Upper lobe of left lung (tissue), 6 donors: ENCODE measurements at places on chromosomes 6 and 20.
A peak's percentile ranks its signal among the peaks of the same experiment; 100 is the strongest.

GRCh38 chr6:168130168-168130696, 51.2 kb upstream of the FRMD1 start:
- peaks cover 13% of the 10 kb centered on the region for H3K4me1 ChIP-seq
- H3K4me3 ChIP-seq: no peak overlapping the region
- H3K27me3 ChIP-seq: no peaks in the 10 kb centered on the region
- H3K36me3 ChIP-seq: no peaks in the 10 kb centered on the region
- H3K27ac ChIP-seq: no peak overlapping the region

GRCh38 chr6:42227173-42227850, 9.7 kb upstream of the MRPS10 start:
- H3K36me3 ChIP-seq: peaks cover 4% of the 10 kb centered on the region
- H3K4me3 ChIP-seq: no peak overlapping the region
- H3K27me3 ChIP-seq: no peaks in the 10 kb centered on the region
- H3K27ac ChIP-seq: peak overlapping the region; percentile 2
- no peaks in the 10 kb centered on the region for H3K4me1 ChIP-seq
- peak; percentile 46 for DNase-seq

- H3K27ac ChIP-seq: no peak overlapping the region
- H3K4me3 ChIP-seq: no peak overlapping the region
- no peaks in the 10 kb centered on the region for H3K36me3 ChIP-seq
- peaks cover 26% of the 10 kb centered on the region for H3K4me1 ChIP-seq
- peak; percentile 37 for DNase-seq
Observed at GRCh38 chr6:156876302-156876701, 99.1 kb downstream of the ARID1B start.

GRCh38 chr6:111033628-111034289, 51.9 kb downstream of the RPF2 start:
- H3K4me3 ChIP-seq: no peak overlapping the region
- DNase-seq: no peak
- H3K36me3 ChIP-seq: no peaks in the 10 kb centered on the region
- H3K27ac ChIP-seq: no peak overlapping the region

GRCh38 chr6:106631346-106631745, 2.0 kb downstream of the QRSL1 start:
- no peak for DNase-seq
- H3K4me1 ChIP-seq: peaks cover 8% of the 10 kb centered on the region
- no peak overlapping the region for H3K4me3 ChIP-seq

DNA sequence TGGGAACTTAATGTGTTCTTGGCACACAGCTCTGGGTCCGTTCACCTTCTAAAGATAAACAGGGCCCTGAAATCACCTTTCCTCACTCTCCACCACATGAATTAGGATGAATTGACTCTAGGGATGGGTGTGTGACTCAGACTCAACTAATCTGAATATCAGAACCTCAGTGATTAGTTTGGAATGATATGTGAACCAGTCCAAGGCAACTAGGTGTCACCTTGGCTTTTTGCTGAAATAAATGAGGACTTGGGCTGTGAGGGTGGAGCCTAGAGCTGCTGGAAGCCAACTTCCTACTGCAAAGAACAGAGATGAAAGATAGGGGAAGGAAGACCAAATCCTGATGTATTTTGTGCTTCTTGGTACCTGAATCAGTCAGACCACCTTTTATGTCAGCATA, 132.0 kb upstream of the RNF24 start:
- no peaks in the 10 kb centered on the region for H3K36me3 ChIP-seq
- H3K4me1 ChIP-seq: peaks cover 13% of the 10 kb centered on the region
- no peak overlapping the region for H3K27ac ChIP-seq

GRCh38 chr6:56406276-56407269, 159.2 kb upstream of the COL21A1 start:
- H3K36me3 ChIP-seq: no peaks in the 10 kb centered on the region
- H3K4me3 ChIP-seq: no peak overlapping the region
- DNase-seq: no peak

- no peak overlapping the region for H3K27ac ChIP-seq
- no peaks in the 10 kb centered on the region for H3K27me3 ChIP-seq
- H3K36me3 ChIP-seq: no peaks in the 10 kb centered on the region
- H3K4me1 ChIP-seq: no peaks in the 10 kb centered on the region
- no peak overlapping the region for H3K4me3 ChIP-seq
Observed at GRCh38 chr6:50213146-50213545, 163.4 kb upstream of the DEFB112 start.

DNA sequence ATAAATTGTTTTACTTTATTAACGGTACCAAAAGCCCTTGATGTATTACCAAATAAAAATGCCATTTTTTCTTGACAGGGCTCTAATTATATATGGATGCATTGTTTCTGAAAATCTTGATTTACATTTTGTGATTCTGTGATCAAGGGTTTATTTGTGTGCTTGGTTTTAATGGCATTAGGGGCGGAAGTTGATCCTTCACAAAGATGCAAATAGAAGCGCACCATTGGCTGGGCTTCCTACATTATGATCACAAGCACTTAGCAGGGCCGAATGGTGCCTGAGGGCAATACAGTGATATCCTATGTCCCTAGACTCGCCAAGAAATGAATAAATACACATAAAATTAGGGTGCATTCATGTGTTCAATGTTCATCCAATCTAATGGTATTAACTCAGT, 172.9 kb upstream of the UST start:
- H3K27ac ChIP-seq: no peak overlapping the region
- no peaks in the 10 kb centered on the region for H3K36me3 ChIP-seq
- no peaks in the 10 kb centered on the region for H3K4me1 ChIP-seq
- no peak for DNase-seq
- H3K4me3 ChIP-seq: no peak overlapping the region
- no peaks in the 10 kb centered on the region for H3K27me3 ChIP-seq

- H3K4me3 ChIP-seq: no peak overlapping the region
- H3K4me1 ChIP-seq: peaks cover 11% of the 10 kb centered on the region
- H3K36me3 ChIP-seq: no peaks in the 10 kb centered on the region
Observed at GRCh38 chr6:134379076-134379475, 61.2 kb upstream of the SGK1 start.

GRCh38 chr6:157316871-157317814, 6.2 kb downstream of the TMEM242 start:
- no peaks in the 10 kb centered on the region for H3K27me3 ChIP-seq
- H3K36me3 ChIP-seq: peaks cover 36% of the 10 kb centered on the region
- H3K4me1 ChIP-seq: peaks cover 16% of the 10 kb centered on the region
- no peak overlapping the region for H3K4me3 ChIP-seq
- peak overlapping the region; percentile 61 for H3K27ac ChIP-seq

DNA sequence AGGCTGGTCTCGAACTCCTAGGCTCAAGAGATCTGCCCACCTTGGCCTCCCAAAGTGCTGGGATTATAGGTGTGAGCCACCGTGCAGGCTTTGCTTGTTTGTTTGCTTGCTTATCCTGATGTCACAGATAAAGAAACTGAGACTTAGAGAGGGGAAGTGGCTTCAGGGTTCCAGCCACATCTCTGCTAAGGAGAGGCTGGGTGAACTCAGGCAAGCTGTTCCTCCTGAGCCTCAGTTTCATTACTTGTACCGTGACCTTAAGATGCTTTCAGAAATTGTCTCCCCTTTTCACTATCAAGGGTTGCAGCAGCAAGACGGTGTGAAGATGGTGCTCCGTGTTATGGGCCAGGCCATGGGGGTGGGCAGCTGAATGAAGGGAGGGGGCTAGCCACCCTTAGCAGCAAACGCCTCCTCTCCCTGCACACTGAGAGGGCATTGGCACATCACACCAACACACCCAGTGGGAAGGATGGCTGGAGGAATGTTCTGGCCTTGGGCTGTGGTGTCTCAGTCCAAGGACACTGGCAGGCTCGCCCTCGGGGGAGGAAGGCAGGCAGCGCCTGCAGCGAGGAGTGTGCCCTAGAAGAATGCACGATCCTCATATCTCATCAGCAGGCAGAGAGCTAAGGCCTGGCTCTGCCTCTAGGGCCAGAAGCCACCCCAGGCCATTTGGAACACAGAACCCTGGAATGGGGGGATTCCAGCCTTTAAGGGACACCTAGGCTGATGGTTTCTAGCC, 48.2 kb upstream of the TLDC2 start:
- H3K4me1 ChIP-seq: peaks cover 24% of the 10 kb centered on the region
- H3K27ac ChIP-seq: peak overlapping the region; percentile 22
- DNase-seq: peak; percentile 44
- peaks cover 4% of the 10 kb centered on the region for H3K36me3 ChIP-seq
- no peaks in the 10 kb centered on the region for H3K27me3 ChIP-seq

DNA sequence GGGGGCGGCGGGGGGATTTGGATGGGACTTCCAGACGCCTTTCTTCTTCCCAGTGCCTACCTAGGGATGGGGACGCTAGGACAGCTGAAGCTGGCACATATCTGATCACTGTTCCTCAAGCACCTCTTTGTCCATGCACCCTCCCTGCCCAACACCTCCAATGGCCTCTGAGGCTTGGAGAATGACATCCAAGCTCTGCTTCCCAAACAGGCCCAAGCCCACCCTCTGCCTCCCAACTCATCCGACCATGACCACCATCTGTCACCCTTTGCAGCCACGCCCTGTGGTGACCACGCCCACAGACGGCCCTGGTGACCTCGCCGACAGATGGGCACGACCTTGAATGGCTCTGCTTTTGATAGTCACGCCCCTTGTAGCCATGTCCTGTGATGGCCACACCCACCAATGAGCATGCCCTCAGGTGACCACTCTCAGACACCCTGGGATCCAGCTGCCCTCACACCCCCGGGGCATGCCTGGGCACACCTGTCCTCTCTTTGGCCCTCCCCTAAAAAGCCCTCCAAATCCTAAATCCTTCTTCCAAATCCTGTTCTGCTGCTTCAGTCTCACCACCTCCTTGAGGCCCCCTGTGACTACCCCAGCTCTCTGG, 51.0 kb downstream of the SSR1 start:
- no peaks in the 10 kb centered on the region for H3K36me3 ChIP-seq
- H3K4me1 ChIP-seq: peaks cover 13% of the 10 kb centered on the region
- no peak overlapping the region for H3K4me3 ChIP-seq
- peak; percentile 77 for DNase-seq

GRCh38 chr20:38283236-38283635, 20.7 kb upstream of the BPI start:
- no peaks in the 10 kb centered on the region for H3K4me1 ChIP-seq
- no peak overlapping the region for H3K4me3 ChIP-seq
- H3K27ac ChIP-seq: no peak overlapping the region
- no peaks in the 10 kb centered on the region for H3K27me3 ChIP-seq
- no peak for DNase-seq
